NCI-H69 (cell line): ENCODE measurements at places on chromosomes 1 and 21.

DNA sequence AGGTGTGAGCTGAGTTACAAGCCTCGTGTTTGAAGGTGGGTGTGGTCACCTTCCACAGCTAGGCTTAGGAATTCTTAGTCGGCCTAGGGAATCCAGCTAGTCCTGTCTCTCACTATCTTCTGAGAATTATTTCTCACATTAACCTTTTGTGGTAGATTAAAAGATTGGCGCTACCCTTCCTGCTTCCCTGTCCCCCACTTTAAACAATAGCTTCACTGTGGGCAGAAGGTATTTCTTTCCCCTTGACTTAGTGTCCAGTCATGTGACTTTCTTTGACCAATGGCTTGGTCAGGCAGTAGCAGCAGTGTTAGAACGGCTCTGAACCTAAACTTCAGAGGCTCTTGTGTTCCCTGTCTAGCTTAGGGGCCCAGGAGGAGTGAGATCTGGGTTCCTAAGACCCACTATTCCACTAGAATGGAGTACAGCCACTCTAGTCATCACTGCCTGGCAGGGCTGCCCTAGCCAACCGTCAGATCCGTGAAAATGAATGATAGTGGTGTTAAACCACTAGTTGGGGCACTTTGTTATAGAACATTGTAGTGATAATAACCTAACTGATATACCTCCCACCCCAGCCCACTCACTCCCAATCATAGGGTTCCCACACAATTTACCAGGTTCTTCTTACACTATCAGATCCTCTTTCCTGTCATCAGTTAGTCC is 13.9 kb upstream of the C1orf141 start:
- DNase-seq, result no peak

DNA sequence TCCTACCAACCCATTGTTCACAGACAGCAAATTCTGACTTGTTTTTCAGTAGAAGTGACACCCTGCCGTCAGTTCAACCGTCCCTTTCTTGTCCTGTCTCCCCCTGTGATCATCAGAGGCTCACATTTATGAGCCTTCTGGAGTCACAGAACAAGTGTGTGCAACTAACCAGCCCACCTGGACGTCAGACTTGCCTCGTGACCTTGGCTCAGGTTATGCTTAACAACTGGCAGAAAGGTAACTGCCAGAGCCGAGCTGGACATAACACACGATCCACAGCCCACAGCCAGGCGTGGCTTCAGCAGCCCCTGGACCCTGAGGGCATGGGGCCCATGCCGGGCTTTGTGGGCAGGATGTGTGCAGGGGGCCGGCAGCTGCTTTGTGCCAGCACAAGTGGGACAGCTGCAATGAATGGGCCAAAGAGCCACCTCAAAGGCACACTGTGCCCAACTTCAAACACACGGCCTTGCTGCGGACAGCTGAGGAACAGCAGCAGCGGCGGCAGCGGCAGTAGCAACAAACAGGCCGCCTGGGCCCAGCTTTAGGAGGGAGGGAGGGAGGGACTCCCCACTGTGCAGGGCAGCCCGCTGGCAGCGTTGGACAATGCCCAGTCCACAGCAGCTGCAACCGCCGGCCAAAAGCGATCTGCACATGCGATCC is 103.9 kb downstream of the ZBTB18 start:
- peak; percentile 96 for DNase-seq

GRCh38 chr1:40766560-40766959 is 17.0 kb upstream of the KCNQ4 start:
- DNase-seq, result no peak

- no peak for DNase-seq
Measured at GRCh38 chr1:93083979-93084378, 4.9 kb downstream of the MTF2 start.

DNA sequence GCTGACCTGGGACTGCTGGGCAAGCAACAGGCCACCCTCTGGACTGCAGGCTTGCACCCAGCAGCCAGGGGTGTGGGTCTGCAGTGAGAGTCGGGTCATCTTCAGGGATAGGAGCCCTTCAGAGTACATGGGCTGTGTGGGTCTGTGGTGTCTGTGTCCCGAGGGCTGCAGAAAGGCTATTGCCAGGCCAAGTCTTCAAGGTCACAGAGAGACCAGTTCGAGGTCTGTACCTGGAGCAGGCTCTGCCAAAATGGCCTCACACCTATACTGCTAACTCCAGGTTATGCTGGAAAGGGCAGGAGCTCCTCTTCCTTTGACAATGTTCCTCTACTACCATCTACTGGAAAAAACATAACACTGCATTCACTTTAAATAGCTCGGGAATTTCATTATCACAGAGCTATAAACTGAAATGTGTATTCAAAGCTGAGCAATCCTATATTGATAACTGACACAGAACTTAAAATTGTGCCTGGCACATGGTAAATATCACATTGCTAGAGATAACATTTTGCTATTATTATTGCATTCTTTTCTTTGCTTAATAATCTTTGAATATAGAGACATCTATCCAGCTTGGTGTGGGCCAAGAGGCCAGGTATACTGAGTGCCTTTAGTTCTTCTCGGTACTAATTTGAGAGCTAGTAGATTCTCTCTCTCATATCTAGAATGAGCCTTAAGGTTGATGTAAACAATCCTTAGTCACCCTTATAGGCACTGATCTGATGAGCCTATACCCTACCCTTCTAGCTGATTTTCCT is 6.9 kb upstream of the DNAH14 start:
- peak; percentile 38 for DNase-seq

DNA sequence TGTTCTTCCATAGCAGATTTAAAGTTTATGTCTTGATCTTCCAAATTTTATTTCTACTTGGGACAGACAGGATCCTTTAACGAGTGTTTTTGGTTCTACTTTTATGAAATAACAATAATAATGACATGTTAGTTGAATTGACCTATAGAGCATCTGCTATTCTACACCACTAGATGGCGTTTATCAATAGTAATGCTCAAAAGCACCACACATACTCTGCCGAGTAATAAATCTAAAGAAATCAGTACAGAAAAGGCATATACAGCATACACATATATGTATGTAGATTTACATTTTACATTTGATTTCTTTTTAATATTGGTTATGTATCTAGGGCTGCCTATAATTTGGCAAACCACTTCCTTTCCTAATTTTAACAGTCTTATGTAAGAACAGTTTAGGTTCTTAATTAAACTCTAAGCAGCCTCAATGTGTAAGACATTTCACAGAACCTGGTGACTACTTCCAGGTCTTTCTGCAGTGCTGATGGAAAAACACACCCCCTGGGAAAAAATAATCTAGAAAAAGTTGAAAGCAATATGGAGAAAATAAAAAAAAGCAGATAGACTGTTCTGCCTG is 5.9 kb upstream of the SIPA1L2 start:
- DNase-seq, result peak; percentile 79

GRCh38 chr21:28804089-28804670 is 188.5 kb downstream of the LTN1 start:
- no peak for DNase-seq

DNA sequence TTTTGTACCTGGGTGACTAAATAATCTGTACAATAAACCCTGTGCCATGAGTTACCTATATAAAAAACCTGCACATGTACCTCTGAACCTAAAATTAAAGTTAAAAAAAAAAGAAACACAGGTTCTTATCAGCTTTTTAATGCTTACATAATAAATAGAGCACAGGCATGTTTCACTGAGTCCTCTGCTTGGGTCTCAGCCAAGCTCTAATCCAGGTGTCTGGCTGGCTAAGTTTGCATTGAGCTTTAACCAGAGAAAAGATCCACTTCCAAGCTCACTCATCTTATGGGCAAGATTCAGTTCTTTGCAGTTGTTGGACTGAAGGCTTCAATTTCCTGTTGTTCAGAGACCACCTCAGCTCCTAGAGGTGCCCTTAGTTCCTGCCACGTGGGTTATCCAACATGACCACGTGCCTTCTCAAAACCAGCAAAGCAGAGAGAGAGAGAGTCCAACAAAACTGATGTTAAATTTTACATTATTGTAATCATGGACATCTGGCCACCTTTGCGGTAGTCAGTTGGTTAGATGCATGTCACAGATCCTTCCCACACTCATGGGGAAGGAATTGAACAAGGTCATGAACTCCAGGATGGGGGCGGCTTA is 68.2 kb upstream of the TMPRSS2 start:
- no peak for DNase-seq

- DNase-seq, result peak; percentile 8
Measured at GRCh38 chr1:32759997-32760623, 57.0 kb downstream of the YARS1 start.

- DNase-seq, result no peak
Measured at GRCh38 chr1:203184467-203184866, 2.0 kb downstream of the CHI3L1 start.

GRCh38 chr1:153560771-153561465 is 4.7 kb downstream of the S100A2 start:
- no peak for DNase-seq

DNA sequence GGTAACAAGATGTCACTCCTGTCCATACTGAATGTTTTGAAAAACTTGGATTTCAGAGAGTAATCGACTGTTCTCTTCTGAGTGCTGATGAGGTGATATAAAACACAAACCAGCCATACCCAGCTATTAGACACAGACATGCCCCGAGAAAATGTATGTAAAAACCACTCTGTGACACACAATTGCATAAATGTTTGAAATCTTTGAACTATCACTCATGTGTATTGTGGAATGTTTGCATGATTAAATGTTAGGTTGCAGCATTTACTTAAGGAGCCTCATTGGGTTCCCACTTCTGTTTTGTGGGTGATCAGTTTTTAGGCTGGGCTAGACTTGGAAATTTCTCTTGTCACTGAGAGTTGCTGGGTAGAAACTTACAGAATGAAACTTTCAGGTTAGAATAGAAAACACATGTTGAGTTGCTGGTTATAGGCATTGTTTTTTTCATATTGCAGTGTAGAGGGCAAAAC is 270.4 kb upstream of the B3GALT2 start:
- DNase-seq, result no peak
